Right ventricle myocardium inferior (tissue), 1 donor: ENCODE measurements at places on chromosomes 2 and 18. TPM values are rescaled to one million over a fixed set of nuclear protein-coding genes. Genes with fewer than 3 reads are reported as not detected.

GRCh38 chr18:24019641-24020331 lies 5.2 kb downstream of the TTC39C start:
- no peak for DNase-seq

GRCh38 chr18:36811430-36811829 lies 17.4 kb downstream of the TPGS2 start:
- no peak for DNase-seq

DNA sequence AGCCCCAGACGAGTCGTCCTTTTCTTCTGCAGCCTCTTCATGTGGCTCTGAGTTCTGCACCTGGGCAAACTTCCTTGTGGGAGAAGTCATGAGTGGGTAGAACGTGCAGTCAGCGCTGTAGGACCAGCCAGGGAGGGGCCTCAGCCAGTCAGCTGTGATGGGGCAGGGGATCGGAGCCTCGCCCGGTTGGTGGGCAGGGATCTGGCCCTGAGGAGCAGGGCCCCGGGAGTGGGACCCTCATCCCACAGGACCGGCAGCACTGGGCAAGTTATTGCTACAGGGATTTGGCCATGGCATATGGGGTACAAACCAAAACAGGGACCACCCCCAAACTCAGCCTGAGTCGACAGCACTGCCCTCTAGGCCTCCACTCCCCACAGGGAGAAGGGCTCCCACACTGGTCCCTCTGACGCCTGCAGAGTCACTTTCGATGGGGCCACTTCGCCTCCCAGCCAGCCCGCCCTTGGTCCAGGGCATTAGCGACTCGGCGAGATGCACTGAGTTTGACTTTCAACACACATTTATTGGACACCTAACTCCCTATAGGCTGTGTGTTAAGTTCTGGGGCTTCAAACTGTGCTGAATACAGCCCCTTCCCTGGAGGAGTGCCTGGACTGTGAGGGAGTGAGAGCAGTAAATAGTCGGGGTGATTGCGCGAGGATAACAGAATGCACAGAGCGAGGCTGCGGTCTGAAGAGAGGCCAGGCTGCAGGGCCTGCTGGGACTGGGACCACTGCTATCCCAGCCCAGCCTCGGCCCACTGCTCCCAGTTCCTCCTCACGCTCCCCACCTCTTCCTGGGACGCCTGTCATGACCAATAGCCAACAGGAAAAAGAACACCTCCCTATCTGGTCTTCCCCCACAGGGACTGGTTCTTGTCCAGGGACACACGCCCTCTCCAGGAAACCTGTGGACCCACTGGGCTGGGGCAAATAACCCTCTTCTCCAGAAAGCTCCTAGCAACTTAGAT lies 55.9 kb downstream of the SDC1 start:
- DNase-seq = no peak

DNA sequence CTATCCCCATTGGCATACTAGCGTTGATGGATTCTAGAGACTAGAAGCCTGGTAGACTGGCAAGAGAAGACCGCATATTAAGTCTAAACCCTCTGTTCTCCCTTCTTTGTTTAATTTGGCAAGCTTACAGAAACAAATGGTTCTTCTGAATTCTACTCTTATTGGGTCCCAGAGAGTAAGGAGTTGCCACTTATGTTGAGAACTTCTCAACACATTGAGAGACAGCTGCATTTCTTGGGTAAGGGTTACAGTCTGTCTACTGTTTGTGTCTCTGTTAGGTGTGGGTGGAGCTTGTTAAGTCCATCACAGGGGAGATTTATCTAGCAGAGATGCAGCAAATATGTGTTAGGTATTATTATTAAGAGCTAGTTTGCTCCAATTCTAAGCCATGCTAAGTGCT lies 435.8 kb upstream of the MEIS1 start:
- no peak for DNase-seq

GRCh38 chr2:165790466-165790865 lies 3.6 kb downstream of the GALNT3 start:
- DNase-seq = no peak

NYAP2 gene
- total RNA-seq = not detected
